Cardiac fibroblast (primary cell): ENCODE measurements at places on chromosomes 6 and 20.
A peak's percentile ranks its signal among the peaks of the same experiment; 100 is the strongest.

DNA sequence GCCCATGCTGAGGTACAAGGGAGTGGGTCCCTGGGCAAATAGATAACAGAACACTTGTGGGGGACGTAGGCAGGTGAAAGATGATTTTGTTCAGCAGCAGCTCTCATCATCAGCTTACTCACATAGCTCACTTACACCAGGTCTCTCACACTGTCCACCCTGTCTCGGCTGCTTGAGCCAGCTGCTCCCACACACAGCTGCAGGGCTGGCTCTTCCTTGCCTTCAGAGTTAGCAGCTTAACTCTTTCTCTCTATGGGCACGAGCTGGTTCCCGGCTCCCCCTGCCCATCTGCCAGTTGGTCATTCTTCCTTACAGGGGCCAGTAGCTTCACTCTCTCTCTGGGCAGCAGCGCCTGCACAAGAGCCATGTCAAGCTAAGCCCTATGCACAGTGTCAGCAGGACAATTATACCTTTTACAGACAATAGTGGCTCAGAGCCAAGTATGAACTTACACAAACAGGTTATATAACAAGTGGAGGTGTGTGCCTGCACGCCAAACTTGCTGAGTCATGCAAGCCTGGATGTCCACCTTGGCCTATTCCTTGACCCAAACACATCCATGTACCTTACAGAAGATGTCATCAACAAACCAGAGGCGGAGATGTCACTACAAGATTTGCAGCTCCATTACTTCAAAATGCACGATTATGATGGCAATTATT is 18.7 kb downstream of the ZNF391 start:
- DNase-seq = no peak

- peak; percentile 43 for DNase-seq
These were observed 4.1 kb downstream of the AARS2 start for GRCh38 chr6:44309092-44309491.

DNA sequence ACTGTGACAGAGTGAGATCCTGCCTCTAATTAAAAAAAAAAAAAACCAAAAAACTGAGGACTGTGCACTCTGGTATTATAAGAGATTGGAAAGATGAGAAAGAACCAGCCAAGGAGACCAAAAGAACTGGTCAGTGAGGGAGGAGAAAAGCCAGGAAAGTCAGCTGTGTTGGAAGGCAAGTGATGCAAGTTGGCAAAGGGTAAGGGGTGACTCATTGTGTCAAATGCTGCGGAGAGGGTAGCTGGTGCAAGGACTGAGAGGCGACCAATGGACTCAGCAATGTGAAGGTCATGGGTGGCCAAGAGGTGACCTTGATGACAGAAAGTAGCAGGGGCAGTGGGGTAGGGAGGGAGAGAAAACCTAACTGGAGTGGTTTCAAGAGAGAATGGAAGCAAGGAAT is 27.4 kb upstream of the LRRN4 start:
- DNase-seq = peak; percentile 67

- peak; percentile 89 for DNase-seq
These were observed 530.4 kb upstream of the BTBD3 start for GRCh38 chr20:11387189-11387754.

DNA sequence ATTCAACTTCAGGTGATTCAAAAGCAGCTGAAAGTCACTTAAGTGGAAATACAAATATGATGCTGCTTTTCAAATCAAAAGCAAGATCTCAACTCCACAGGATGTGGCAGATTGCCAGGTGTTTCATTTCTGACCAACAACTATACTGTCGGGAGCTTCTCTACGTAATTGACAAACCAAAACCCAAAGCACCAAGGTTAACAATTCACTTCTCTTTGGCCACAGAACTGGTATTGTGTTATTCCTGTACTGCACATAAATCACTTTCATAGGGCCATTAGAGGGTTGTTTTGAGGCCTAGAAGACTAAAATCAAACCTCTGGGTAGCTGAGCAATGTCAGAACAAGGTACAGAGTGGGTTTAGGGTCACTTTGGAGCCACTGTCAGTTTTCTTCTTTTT is 169.7 kb downstream of the HAO1 start:
- no peak for DNase-seq

DNA sequence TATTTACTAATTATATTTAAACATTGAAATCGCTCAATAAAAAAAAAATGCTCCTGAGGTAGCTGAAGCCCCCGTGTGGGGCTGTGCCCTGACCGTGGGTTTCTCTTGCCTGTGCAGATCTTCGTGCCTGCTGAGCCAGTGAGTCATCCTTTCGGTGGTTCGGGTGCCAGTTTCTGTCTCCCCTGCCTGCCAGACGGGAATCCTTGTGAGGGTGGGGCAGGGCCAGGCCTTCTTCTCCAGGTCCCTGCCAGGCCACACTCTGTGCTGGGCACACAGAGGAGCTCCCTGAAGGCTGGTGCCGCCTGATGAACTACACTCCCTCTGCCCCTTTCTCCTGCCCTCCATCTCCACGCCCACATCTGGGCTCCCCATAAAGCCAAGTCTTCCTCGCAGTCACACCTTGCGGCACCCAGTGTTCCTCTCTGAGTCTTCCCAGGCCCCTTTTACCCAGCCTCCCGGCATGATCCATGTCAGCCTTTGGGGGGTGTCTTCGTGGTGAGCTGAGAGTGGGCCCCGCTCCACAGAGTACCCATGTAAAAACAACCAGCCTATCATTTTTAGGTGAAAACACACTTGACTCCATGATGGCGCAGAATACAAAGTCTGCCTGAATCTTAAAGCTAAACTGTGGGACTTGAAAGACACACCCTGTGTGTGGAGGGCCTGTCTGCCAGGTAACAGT is 19.3 kb downstream of the FGD2 start:
- no peak for DNase-seq
